ENCODE measurements at places on chromosomes 7 and 10.

DNA sequence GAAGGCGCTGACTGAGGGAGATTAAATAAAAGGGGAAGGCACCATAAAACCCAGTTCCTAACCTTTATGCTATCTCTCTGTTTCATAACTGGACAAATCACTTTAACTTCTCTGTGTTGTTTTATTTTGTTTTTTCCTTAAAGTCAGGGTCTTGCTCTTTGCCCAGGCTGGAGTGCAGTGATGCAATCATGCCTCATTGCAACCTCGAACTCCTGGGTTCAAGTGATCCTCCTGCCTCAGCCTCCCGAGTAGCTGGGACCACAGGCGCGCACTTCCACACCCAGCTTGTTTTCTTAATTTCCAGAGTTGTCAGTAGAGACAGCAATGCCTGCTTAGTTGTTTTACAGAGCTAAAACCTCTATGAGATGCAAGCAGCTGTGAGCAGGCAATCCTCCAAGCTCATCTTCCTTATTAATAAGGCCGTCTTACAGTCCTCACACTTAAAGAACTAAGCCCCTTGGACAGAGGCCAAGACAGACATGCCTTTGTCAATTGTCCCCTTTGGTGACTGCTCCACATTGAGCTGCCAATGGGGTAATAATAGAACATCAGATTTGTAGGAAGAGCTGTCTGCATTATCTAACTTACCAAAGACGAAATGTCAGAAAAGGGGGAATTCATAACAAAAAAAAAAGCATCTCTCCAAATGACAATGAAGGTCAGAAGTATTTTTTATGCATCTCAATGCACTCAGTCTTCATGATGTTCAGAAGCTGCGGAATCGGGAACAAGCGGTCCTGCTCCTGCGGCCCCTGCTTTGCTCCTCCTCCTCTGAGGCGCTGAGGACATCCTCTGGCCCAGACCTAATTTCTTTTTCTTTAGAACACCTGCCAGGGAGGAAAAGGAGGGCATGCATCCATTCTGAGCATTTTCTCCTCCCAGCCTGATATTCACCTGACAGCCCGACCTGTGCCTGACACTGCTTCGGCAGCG is 62.7 kb upstream of the RNF32 start:
- no peak for DNase-seq

GRCh38 chr7:91019686-91020385 is 244.4 kb upstream of the FZD1 start:
- DNase-seq = no peak

DNA sequence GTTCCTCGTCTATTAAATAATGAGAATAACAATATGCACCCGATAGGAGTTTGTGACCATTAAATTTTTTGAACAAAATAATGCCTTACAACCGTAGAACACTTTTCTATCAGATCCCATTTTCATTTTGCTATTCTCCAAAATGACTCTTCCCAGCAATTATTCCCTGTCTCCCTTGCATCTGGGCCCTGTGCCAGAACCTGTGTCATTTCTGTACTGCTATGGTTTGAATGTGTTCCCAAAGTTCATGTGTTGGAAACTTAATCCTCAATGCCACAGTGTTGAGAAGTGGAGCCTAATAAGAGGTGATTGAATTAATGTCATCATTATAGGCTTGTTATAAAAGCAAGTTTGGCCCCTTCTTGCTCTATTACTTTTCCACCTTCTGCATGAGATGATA is 33.2 kb upstream of the SMNDC1 start:
- DNase-seq = no peak

- DNase-seq = no peak
Measured at GRCh38 chr7:17743316-17743715, 197.0 kb downstream of the SNX13 start.

DNA sequence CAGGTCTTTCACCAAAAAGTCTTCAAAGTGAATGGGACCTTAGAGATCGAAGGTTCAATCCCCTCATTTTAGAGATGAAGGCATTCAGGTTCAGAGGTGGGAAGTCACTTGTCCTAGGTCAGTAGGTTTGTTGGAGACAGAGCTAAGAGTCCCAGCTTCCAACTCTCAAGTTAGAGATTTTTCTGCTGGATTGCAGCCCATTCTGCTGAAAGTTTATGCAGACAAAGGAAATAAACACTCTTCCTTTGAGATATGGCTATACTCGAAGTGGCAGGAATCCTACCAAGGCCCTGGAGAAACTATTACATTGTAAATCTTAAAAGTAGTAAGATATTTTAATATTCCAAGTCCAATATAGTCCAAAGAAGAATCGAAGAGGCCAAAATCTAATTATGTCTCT is 64.4 kb downstream of the LYZL1 start:
- no peak for DNase-seq

DNA sequence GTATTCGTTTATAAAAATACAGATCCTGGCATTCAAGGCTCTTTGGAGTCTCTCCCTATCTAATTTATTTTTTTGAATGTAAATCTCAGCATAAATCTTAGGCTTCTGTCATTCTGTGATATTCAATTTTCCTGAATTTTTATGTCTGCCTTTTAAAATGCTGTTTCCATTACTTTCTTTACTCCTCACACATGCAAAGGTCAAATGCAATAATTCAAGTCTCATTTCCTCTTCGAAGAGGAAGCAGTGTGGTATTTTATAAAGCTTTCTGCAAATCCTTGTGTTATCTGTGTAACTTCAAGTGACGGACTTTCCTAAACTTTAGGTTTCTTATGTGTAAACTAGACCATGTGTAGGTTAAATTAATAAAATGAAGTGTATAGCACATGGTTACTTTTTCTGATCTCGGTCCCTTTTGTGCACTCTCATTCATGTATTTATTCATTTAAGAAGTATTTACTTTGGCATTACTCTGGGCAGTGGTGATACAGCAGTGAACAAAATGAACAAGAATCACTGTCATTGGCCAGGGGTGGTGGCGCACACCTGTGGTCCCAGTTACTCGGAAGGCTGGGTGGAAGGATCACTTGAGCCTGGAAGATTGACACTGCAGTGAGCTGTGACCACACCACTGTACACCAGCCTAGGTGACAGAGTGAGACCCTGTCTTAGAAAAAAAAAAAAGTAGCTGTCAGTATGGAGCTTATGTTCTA is 332.2 kb downstream of the EXOC4 start:
- no peak for DNase-seq

DNA sequence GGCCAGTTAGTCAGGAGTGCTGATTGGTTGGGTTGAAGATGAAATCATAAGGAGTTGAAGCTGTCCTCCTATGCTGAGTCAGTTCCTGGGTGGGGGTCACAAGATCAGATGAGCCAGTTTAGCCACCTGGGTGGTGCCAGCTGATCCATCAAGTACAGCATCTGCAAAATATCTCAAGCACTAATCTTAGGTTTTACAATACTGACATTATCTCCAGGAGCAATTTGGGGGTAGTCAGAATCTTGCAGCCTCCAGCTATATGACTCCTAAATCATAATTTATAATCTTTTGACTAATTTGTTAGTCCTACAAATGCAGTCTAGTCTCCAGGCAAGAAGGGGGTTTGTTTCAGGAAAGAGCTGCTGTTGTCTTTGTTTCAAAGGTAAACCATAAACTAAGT is 184.1 kb upstream of the STK17A start:
- no peak for DNase-seq

DNA sequence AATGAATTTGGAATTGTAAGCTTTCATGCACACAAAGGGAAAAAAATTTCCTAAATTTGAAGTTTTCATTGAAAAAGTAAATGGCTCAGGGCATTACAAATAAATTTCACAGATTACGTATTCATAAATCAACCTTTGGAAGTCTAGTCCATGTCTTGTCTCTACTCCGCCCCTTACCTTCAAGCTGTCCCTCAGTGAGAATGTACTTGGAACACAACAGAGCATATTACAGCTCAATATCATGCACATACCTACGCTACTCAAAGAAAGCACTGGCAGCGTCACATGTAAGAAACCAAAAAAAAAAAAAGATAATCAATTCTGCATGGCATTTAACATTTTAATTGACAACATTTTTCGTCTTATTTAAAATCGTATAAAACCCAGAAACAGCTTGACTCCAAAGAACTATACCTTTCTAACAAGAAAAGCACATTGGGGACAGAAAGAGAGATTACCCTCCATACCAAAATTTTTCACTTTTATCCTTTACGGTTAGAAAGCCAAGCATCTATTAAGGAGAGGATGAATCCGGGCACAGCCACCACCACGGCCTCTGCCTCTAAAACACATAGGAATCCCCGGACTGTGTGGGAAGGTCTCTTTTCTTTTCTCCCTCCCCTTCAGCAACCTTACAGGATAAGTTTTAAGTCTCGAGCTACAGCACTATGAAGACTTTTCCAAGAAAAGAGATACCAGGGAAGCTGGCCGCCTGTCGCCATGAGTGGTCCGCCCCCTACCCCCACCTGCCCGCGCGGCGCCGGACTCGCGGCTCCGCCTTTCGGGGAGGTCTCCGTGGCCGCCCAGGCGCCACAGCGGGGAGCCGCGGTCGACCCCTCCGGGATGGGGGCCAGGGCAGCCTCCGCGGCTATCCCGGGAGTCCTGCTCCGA is 1.1 kb downstream of the JMJD1C start:
- DNase-seq = no peak

- DNase-seq = no peak
Measured at GRCh38 chr10:97119058-97119745, 66.6 kb downstream of the SLIT1 start.

DNA sequence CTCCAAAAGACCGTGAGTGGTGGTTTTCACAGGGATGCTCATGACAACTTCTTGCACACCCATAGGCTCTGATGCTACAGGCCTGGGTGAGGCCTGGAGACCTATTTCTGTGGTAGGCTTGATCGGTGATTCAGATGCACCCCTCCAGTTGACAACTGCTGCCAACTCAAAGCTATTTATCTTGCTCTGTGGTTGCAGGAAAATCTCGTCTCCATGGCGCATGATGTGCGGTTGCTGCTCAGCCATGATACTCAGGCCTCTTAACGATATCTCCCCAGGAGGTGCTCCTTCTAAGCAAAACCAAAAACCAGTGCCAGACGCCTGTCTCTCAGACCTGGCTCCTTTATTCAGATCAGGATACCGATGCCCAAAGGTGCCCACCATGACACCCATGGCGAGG is 31.4 kb downstream of the C10orf90 start:
- DNase-seq = no peak

DNA sequence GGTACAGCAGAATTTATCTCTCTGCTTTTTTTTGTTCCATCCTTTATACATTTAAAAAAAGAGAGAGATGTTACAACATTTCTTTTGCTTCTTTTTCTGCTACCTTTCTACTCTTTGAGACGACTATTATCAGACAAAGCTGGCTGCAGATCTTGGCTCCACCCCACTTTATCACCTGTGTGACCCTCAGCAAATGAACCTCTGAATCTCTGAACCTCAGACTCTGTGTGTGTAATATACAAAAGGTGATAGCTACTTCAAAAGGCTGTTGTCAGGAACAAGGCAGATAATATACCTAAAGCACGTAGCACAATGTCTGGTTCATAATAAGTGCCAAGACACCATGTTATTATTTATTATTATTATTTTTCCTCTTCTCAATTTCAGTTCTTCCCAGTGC is 32.6 kb upstream of the UBE2D1 start:
- no peak for DNase-seq
